ENCODE measurements at places on chromosomes 7 and 10. TPM values are rescaled to one million over a fixed set of nuclear protein-coding genes. Genes with fewer than 3 reads are reported as not detected.

DNA sequence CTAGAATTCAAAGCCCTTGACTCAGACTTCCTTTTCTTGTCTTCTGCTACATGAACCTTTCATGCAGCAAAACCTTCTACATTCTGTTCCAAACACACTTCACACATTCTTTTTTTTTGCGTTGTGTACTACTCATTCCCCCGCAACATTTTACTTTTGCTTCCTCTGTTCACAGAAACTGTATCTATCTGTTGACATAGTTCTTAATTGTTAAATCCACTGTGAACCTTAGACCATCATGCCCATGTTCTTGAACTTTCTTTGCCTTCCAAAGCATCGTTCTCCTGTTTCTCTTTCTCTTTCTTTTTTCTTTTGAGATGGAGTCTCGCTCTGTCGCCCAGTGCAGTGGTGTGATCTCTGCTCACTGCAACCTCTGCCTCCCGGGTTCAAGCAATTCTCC, 14.2 kb downstream of the CCSER2 start:
- no peak for DNase-seq
- no peak overlapping the region for H3K4me3 ChIP-seq
- H3K27ac ChIP-seq, result no peak overlapping the region
- no peaks in the 10 kb centered on the region for H3K27me3 ChIP-seq

DNA sequence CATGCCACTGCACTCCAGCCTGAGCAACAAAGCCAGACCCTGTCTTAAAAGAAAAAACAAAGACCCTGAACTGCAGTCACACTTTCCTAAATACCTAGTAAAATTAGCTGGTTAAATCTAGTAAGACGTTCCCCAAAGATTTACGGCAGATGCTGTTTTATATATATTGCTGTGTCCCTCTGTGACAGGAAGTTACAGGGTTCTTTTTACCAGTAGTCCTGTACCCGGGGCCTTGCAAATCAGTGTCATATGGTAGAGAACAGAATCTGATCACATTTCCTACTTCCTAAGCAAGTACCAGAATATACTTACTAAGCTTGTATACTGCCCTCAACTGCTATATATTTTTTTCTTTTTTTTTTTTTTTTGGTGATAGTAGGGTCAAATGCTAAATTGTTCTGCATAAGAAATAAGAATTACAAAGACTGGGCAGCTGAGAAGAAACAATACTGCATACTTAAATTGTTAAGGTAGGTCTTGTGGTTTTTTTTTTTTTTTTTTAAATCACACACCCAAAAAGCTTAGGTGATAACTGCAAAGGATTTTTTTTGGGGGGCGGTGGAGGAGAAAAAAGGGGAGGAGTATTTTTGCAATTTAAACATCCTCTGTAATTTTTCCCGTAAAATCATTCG, 27.3 kb upstream of the KMT2E start:
- H3K36me3 ChIP-seq, result peaks cover 10% of the 10 kb centered on the region
- peak overlapping the region; percentile 0 for H3K27ac ChIP-seq
- no peak for DNase-seq

DNA sequence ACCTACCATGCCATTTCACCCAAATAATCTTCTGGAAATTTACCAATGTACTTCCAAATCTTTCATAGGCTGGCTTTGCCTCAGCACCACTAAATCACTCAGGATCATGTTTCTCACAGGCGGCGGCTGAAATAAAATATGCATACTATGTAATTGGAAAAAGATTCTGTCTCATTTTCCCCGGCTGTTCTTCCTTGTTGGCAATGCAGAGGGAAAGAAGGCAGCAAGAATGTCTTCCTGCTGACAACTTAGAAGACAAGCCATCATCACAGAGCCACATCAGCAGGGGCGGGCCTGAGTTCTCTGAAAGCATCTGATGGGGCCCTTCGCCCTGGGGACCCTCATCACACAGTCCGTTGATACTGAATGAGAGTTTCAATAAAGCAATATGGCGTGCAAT, 39.2 kb upstream of the COL1A2 start:
- no peaks in the 10 kb centered on the region for H3K36me3 ChIP-seq
- no peaks in the 10 kb centered on the region for H3K27me3 ChIP-seq
- peaks cover 26% of the 10 kb centered on the region for H3K4me1 ChIP-seq

- H3K27me3 ChIP-seq, result no peaks in the 10 kb centered on the region
- no peaks in the 10 kb centered on the region for H3K36me3 ChIP-seq
- peaks cover 30% of the 10 kb centered on the region for H3K4me1 ChIP-seq
- DNase-seq, result no peak
- no peak overlapping the region for H3K4me3 ChIP-seq
These were observed 101.8 kb downstream of the SAMD9 start for GRCh38 chr7:93015779-93016481.

GRCh38 chr10:57696641-57697040, 571.1 kb downstream of the IPMK start:
- peaks cover 43% of the 10 kb centered on the region for H3K4me1 ChIP-seq
- H3K36me3 ChIP-seq, result no peaks in the 10 kb centered on the region
- H3K27ac ChIP-seq, result peak overlapping the region; percentile 96
- H3K27me3 ChIP-seq, result no peaks in the 10 kb centered on the region

GRCh38 chr10:47016564-47016963, 105.3 kb downstream of the PTPN20 start:
- DNase-seq, result no peak
- H3K4me1 ChIP-seq, result no peaks in the 10 kb centered on the region
- peaks cover 7% of the 10 kb centered on the region for H3K27me3 ChIP-seq

DNA sequence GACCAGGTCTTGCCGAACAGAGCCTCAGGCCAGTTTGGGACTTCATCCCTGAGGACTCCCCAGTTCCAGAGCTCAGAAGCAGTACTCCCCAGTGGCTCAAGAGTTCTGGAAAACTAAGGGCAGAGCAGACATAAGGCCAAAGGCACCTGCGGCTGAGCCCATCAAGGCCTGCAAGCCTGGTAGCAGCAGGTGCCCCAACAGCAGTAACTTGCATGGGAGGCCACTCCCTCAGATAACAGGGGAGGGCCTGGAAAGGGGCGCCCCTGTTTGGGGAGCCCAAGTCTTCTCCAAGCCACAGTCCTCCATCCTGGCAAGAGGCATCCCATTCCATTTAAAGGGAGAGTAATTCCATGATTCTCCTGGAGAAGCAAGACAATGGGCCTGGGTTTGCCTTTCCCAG, 13.0 kb downstream of the POLL start:
- H3K27me3 ChIP-seq, result no peaks in the 10 kb centered on the region
- H3K27ac ChIP-seq, result no peak overlapping the region
- H3K4me1 ChIP-seq, result peaks cover 5% of the 10 kb centered on the region
- no peak overlapping the region for H3K4me3 ChIP-seq
- no peak for DNase-seq

- no peaks in the 10 kb centered on the region for H3K36me3 ChIP-seq
- no peak for DNase-seq
- H3K4me1 ChIP-seq, result no peaks in the 10 kb centered on the region
- H3K27ac ChIP-seq, result no peak overlapping the region
- no peaks in the 10 kb centered on the region for H3K27me3 ChIP-seq
These were observed 84.7 kb downstream of the GPR26 start for GRCh38 chr10:123750901-123751300.

DNA sequence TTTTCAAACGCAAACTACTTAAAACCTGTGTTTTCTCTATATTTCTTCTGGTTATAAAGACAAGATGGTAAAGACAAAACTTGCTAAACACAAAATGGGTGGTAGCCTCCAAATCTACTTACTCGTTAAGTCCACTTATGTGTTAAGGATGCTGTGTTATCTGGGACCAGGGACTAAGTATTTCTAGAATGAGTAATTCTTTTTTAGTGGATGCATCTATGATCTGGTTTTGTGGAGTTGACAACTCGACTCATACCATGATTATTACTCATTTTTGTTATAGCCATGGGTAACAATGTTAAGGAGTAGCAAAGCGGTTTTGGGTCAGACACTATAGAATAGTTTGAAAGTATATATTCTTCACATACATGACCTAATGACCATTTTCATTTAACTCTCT, 239.5 kb upstream of the FOXP2 start:
- H3K4me1 ChIP-seq, result no peaks in the 10 kb centered on the region
- H3K27me3 ChIP-seq, result no peaks in the 10 kb centered on the region
- no peak overlapping the region for H3K4me3 ChIP-seq
- H3K27ac ChIP-seq, result no peak overlapping the region

DNA sequence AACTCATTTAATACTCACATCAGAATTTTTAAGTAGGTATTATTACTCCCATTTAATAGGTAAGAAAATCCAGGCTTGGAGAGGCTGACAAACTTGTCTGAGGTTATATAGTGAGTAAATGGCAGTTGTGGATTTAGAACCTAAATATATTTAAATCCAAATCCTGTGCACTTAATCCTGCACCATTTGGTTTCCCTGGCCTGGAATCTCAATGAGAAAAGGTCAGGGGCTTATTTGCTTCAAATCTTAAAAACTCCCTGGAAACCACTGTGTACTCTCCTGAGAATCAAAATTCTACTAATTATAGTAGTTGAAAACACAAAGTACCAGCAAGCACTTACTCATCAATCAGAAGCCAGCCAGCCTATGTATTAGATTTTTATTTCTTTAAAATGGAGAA, 97.7 kb downstream of the DNMBP start:
- no peak for DNase-seq
- H3K4me1 ChIP-seq, result peaks cover 10% of the 10 kb centered on the region
- H3K4me3 ChIP-seq, result no peak overlapping the region
- H3K27ac ChIP-seq, result peak overlapping the region; percentile 42

DNA sequence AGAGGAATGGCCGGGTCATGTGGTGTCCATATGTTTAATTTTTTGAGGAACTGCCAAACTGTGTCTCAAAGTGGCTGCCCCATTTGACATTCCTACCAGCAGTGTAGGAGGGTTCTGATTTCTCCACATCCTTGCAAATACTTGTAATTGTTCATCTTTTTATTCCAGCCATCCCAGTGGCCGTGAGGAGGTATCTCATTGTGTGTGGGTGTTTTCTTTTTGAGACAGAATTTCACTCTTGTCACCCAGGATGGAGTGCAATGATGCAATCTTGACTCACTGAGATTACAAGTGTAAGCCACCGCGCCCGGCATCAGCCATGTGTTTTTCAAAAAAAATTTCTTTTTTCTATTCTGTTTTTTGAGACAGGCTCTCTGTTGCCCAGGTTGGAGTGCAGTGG, 38.7 kb upstream of the DLG5 start:
- H3K4me3 ChIP-seq, result no peak overlapping the region
- peaks cover 11% of the 10 kb centered on the region for H3K4me1 ChIP-seq
- H3K27me3 ChIP-seq, result no peaks in the 10 kb centered on the region
- no peaks in the 10 kb centered on the region for H3K36me3 ChIP-seq
- peak overlapping the region; percentile 56 for H3K27ac ChIP-seq
- no peak for DNase-seq

- DNase-seq, result no peak
- no peak overlapping the region for H3K27ac ChIP-seq
- H3K4me3 ChIP-seq, result no peak overlapping the region
- H3K36me3 ChIP-seq, result no peaks in the 10 kb centered on the region
- H3K4me1 ChIP-seq, result no peaks in the 10 kb centered on the region
These were observed 444.2 kb upstream of the SEMA3D start for GRCh38 chr7:85630904-85631600.

DNA sequence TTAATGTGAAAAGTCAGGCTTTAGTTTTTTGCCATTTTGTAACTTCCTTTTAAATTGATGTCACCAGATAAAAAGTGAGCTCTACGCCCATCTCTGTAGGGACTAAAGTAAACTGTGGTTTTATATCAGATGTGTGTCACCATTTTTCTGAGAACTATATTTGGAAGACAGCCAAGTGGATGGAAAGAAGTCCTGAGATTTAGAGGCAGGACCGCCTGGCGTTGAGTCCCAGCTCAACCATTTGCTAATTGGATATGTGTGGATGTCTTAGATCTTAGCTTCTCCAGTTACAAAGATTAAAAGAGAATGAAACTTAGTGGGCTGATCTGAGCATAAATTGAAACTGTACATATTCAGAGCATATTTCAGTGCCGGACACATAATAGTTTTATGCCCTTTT, 691.6 kb upstream of the CELF2 start:
- H3K27me3 ChIP-seq, result no peaks in the 10 kb centered on the region
- no peak overlapping the region for H3K27ac ChIP-seq
- no peaks in the 10 kb centered on the region for H3K4me1 ChIP-seq
- no peak overlapping the region for H3K4me3 ChIP-seq

DNA sequence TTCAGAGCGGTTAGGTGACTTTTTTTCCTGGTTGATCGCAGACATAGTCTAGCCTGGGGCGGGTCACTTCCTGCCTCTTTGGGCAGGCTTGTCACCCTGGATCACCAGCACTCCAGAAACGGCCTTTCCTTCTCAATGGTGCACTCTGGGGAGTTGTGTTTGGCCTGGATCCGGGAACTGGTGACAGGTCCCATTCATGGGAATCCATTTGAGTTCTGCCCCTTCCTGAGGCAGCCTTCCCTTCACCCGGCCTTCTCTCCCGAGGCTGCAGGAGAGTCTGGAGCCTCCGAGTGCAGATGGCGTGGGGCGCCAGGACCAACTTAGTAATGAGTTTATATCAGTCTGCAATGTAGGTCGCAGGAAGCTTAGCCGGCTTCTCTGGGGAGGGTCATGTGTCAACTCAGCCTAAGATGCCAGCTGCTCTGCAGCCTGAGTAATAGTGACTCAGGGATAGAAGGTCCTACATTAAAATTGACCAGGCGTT, 54.2 kb downstream of the TACR2 start:
- peaks cover 47% of the 10 kb centered on the region for H3K4me1 ChIP-seq
- peak overlapping the region; percentile 59 for H3K27ac ChIP-seq
- H3K36me3 ChIP-seq, result peaks cover 34% of the 10 kb centered on the region

DNA sequence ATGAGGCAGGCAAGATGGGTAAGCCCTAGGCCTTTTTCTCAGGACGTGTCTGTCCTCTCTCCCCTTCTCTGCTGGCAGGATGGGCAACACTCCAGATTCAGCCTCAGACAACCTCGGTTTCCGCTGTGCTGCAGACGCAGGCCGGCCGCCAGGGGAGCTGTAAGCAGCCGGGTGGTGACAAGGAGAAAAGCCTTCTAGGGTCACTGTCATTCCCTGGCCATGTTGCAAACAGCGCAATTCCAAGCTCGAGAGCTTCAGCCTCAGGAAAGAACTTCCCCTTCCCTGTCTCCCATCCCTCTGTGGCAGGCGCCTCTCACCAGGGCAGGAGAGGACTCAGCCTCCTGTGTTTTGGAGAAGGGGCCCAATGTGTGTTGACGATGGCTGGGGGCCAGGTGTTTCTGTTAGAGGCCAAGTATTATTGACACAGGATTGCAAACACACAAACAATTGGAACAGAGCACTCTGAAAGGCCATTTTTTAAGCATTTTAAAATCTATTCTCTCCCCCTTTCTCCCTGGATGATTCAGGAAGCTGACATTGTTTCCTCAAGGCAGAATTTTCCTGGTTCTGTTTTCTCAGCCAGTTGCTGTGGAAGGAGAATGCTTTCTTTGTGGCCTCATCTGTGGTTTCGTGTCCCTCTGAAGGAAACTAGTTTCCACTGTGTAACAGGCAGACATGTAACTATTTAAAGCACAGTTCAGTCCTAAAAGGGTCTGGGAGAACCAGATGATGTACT, 13.1 kb downstream of the PHKG1 start:
- H3K27ac ChIP-seq, result peak overlapping the region; percentile 59
- no peaks in the 10 kb centered on the region for H3K27me3 ChIP-seq
- H3K36me3 ChIP-seq, result peaks cover 27% of the 10 kb centered on the region
- no peak overlapping the region for H3K4me3 ChIP-seq
- H3K4me1 ChIP-seq, result peaks cover 12% of the 10 kb centered on the region
- peak; percentile 96 for DNase-seq

GRCh38 chr10:52257692-52258075, 56.4 kb upstream of the DKK1 start:
- H3K27ac ChIP-seq, result no peak overlapping the region
- H3K4me3 ChIP-seq, result no peak overlapping the region
- no peak for DNase-seq
- H3K36me3 ChIP-seq, result no peaks in the 10 kb centered on the region
- H3K27me3 ChIP-seq, result no peaks in the 10 kb centered on the region
- no peaks in the 10 kb centered on the region for H3K4me1 ChIP-seq

Gene CYP3A7
- not detected for total RNA-seq

Gene THSD7A
- total RNA-seq, result under 0.01 TPM

Gene FAM25C
- total RNA-seq, result not detected

Gene OR2A12
- not detected for total RNA-seq

Gene NKX2-3
- total RNA-seq, result not detected

Gene GNAI1
- total RNA-seq, result 42.1 TPM

Gene ALOX5
- total RNA-seq, result not detected

Gene SORCS1
- total RNA-seq, result not detected

Gene BMPER
- 9.7 TPM for total RNA-seq

Gene MSMB
- not detected for total RNA-seq

Measured in osteoblast (primary cell).